Activated gamma-delta T cell treated with anti-CD3 and anti-CD28 coated beads, Interleukin-2, amount 50 U/mL, for 16 hours (primary cell): ENCODE measurements at places on chromosomes 12 and 14.

GRCh38 chr14:61280092-61280525 lies 1.0 kb downstream of the TMEM30B start:
- no peak for DNase-seq

DNA sequence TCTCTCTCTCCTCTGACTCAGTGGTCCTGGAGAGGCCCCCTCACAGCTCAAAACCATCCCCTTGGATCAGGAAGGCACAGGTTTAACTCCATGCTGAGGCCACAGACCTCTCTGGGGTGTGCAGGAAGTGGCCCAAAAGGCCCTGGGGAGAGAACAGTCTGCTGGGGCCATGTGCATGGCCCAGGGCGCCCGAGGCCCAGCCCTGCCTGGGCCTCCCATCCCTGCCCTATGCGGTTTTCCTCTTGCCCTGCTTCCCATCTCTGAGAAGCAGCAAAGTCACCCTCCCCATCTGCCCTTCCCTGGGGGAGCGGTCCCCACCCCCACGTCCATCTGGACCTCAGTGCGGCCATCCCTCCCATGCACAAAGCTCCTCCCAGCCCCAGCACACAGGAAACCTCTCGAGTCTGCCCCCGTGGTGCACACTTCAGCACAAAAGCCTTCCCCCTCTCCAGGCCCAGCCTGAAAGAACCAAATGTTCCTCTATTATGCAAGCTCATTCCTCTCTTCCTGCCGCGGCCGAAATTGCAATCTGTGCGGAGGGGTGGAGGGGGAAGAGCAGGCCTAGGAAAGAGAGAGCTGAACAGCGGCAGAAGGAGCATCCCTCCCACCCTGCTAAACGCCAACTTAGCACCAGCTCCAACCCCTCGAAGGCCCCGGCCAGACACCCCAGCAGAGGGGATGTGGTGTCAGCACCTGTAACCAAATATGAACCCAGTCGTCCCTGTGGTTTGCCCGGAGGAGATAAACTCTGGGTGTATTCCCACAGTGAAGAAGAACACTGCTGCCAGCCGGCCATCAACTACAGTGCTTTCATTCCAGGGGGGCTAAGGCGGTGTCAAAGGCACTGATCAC lies 108.5 kb downstream of the SCARB1 start:
- no peak for DNase-seq

DNA sequence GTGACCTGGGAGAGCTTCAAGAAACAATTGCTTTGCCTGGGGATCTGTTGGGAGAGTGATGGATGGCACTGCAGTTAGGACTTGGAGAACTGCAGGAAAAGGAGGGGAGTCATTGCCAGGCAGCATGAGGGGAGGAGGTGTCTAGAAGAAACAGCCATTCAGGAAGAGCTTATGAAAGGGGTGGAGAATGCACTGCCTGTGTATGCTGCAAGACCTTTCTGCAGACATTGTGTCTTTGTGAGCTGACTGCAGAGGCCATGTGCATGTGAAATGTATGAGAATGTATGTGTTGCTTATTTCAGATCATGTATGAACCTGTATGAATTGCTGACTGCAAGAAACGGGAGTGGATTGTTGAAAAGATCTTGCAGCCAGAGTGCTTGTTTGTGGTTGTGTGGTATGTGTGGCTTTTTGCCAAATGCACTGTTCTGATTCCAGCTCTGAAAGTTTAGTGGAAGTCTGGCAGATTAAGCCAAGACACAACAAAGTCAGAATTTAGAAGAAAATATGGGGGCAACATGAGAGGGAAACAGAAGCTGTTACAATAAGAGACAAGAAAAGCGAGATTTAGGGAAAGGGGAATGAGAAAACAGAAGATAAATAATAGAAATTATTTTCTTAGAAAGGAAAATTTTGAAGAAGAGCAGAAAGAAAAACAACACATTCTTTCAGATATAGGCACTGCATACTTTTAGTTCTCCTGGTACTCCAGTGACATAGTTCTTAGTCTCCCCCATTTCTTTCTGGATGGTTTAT lies 9.8 kb upstream of the RIMKLB start:
- DNase-seq: no peak

- DNase-seq: no peak
These were observed 1206.6 kb upstream of the TMEM132C start for GRCh38 chr12:127060310-127060847.

- no peak for DNase-seq
These were observed 115.4 kb downstream of the KLHL28 start for GRCh38 chr14:44846232-44846824.

GRCh38 chr14:91388551-91388975 lies 29.1 kb downstream of the CCDC88C start:
- DNase-seq: no peak

GRCh38 chr12:27979145-27979544 lies 6.6 kb upstream of the PTHLH start:
- no peak for DNase-seq

DNA sequence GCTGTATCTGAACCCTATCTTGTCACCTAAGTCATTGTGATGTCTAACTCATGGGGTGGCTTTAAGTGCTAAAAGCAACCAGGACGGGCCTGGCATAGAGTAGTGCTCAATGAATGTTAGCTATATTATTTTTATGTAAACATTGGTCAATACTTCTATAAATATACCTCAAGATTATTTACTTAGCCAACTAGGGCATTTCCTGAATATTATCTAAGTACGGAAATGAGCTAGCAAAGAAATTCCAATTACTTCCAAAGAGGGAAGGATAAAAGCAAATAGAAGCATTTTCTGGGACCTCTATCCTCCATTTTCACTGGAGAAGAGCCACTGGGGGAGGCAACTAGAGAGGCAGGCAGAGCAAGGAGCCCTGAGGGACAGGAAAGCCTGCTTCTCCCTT lies 20.6 kb downstream of the CCDC92 start:
- no peak for DNase-seq

GRCh38 chr12:56989861-56990610 lies 16.3 kb downstream of the ZBTB39 start:
- DNase-seq: no peak

- DNase-seq: no peak
These were observed at the start of gene INHBE for GRCh38 chr12:57454566-57455373. INHBE (plus strand) TSS chr12:57455307; CDS start chr12:57455537, 230 bp downstream.

DNA sequence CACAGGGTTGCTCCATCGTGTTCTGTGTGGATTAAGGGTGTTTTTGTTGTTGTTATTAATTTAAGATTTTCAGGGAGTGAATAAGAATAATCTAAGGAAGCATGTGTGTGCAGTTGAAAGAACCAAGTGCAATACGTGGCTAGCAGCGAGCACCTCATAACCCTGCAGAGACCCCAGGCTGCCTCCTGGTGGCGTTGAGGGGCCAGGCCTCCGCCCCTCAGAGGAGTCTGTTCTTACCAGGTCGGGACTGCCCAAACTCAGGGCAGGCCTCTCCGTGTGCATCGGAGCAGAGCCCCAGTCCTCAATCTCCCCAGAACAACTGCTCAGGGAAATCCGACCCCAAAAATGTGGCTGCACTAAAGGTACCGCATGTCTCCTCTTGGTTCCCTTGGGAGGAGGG lies 36.8 kb downstream of the IL31 start:
- DNase-seq: no peak
